Activated CD4-positive, alpha-beta memory T cell treated with anti-CD3 and anti-CD28 coated beads, Interleukin-2, amount 10 ng/mL, durations not matched to agents 7 days and 5 days (primary cell): ENCODE measurements at places on chromosomes 3 and 15. TPM values are rescaled to one million over a fixed set of nuclear protein-coding genes. Genes with fewer than 3 reads are reported as not detected.

DNA sequence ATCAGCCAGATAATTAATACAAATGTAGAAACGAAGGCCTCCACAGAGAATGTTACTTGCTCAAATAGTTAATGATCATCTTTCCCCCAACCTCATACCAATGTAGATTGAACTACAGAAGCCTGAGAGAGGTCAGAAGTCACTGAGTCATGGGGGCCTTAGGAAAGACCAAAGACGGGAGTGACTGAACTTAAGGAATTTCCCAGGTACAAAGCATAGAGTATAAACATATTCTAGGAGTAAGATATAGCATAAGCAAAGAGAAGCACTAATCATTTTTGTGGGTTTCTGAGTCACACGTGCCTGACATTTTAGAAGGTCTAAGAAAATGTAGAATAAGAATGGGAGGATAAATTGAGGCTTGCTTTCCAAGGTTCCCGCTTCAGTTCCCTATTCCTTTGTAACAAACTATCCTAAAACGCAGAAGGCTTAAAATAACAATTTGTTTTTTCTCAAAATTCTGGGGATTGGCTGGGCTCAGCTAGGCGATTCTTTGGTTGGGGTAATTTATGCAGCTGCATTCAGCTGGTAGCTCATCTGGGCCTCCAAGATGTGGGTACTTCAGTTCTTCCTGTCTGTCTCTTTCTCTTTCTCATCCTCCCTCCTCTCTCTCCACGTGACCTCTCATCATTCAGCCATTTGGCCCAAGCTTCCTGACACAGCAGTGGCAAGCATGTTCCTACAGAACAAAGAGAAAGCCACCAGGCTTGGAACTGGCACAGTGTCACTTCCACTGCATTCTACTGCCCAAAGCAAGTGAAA lies 422.6 kb downstream of the FOXP1 start:
- no peak for DNase-seq

- no peak for DNase-seq
These were observed 193.4 kb downstream of the SLC9A9 start for GRCh38 chr3:143654906-143655305.

DNA sequence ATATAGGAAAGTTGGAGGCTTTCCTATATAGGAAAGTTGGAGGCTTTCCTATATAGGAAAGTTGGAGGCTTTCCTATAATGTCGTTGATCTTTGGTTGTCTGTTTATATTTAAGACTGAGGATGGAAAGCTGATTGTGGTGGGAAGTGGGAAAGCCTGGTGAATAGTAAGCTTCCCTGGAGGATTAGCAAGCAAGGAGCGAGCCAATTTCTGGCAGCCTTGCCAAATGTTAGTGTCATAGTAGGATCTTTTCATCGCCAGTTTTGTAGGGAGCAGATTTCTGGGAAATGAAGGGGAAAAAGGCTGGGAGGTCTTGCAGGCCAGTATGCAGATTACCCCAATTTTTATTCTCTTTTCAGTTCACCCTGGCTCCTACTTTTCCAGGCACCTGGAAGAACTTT lies 39.9 kb upstream of the CCNL1 start:
- DNase-seq, result no peak

GRCh38 chr3:158936530-158937113 lies 134.8 kb downstream of the MFSD1 start:
- DNase-seq, result no peak

Gene EFCC1
- not detected for total RNA-seq

Gene ZNF35
- 1.9 TPM for total RNA-seq

Gene ZDHHC19
- total RNA-seq, result 0.63 TPM

Gene DISP2
- 0.18 TPM for total RNA-seq
